ENCODE measurements at places on chromosomes 11 and 22. TPM values are rescaled to one million over a fixed set of nuclear protein-coding genes. Genes with fewer than 3 reads are reported as not detected.
A peak's percentile ranks its signal among the peaks of the same experiment; 100 is the strongest.

DNA sequence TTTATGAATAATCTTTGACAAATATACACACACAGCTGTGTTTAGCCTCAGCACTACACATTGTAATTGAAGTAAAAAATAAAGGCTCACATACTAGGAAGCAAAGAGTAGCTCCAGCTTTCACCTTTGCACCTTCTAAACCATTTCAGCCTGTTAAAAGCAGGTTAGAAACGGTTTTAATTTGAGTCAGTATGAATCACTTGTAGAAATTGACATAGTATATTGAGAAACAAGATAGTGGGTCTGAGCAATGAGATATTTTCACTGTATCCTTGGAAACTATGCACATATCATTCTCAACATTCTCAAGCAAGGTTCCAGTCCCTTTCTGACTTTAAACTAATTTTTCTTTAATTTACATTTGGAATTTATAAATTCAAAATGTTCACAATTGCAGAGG, 380.3 kb downstream of the AASDHPPT start:
- H3K27ac ChIP-seq, result no peak overlapping the region
- no peak for DNase-seq
- no peaks in the 10 kb centered on the region for H3K4me1 ChIP-seq
- H3K27me3 ChIP-seq, result no peaks in the 10 kb centered on the region
- H3K36me3 ChIP-seq, result no peaks in the 10 kb centered on the region
- H3K4me3 ChIP-seq, result no peak overlapping the region

DNA sequence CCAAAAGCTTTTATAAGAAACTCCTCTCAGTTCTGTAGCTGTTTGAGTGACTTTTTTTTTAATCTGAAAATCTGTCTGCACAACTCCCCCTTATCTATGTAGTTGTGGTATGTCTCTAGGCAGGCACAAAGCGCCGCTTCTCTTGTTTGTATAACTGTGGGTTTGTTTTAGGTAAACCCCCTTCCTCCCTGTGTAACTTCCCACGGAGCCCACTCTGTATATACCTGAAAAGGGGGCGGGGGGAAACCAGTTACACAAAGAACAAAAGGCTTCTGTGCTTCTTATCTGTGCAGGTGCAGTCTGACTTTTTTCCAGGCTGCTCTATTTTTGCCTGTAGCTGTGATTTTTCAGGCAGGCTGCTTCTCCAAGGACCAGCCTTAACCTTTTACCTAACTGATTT, 13.2 kb downstream of the OR10AG1 start:
- H3K36me3 ChIP-seq, result no peaks in the 10 kb centered on the region
- H3K27me3 ChIP-seq, result no peaks in the 10 kb centered on the region
- H3K4me3 ChIP-seq, result no peak overlapping the region
- DNase-seq, result no peak

DNA sequence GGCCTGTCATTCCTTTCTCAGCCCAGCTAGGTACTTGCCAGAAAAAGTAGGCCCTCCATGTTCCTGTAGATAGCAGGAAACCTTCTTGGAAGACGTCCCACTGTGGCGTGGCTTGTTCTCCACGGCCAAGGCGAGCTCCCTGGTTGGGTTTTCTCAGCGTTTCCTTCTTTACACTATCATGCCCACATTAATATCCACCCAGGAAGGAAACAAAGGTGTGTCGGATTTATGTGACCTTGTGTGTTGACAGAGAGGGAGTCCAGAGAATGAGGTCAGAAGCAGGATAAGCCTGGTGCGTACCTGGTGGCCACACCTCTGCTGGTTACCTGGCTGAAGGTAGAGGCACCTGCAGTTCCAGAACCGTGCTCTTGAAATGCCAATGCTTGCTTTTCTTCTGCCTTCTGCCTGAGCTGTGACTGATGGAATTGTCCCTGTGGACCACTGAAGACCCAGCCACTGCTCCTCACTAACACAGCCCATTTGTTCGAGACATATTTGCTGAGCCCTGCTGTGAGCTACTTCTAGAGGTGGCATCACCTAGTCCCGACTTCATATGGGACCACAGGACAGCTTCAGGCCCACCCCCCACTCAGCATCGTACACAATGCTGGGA, 7.9 kb downstream of the ASPHD2 start:
- no peaks in the 10 kb centered on the region for H3K36me3 ChIP-seq
- H3K4me1 ChIP-seq, result no peaks in the 10 kb centered on the region
- H3K27ac ChIP-seq, result no peak overlapping the region
- no peak overlapping the region for H3K4me3 ChIP-seq
- no peaks in the 10 kb centered on the region for H3K27me3 ChIP-seq
- DNase-seq, result no peak

GRCh38 chr11:103849366-103849765, 187.1 kb upstream of the DDI1 start:
- H3K4me1 ChIP-seq, result peaks cover 36% of the 10 kb centered on the region
- peak overlapping the region; percentile 29 for H3K27ac ChIP-seq
- no peak for DNase-seq
- H3K36me3 ChIP-seq, result no peaks in the 10 kb centered on the region

DNA sequence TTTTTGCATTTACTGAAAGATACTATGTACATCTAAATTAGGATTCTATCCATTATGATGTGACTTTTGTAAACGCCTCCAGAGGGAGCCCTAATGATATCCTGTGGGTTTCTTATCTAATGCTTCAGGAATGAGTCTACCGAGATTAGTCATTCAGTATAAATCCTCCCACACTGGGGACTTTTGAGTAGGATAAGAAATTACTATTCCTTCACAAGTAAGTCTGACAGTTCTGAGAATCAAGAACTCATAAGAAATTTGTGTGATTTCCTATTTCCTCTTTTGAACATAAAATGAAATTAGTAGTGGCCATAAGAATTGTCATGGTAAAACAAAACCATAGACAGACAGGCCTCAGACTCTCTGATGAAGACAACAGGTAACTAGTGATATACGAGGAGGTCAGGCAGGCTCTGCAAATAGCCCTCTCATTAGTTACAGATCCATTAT, 10.0 kb upstream of the OR5M1 start:
- H3K27me3 ChIP-seq, result no peaks in the 10 kb centered on the region
- H3K36me3 ChIP-seq, result no peaks in the 10 kb centered on the region
- no peaks in the 10 kb centered on the region for H3K4me1 ChIP-seq
- no peak overlapping the region for H3K27ac ChIP-seq
- DNase-seq, result no peak

- no peaks in the 10 kb centered on the region for H3K27me3 ChIP-seq
- H3K27ac ChIP-seq, result no peak overlapping the region
- no peaks in the 10 kb centered on the region for H3K4me1 ChIP-seq
- no peaks in the 10 kb centered on the region for H3K36me3 ChIP-seq
- DNase-seq, result no peak
Observed at GRCh38 chr11:64591257-64592233, 525 bp downstream of the SLC22A12 start.

DGCR6 gene
- 5.5 TPM for total RNA-seq

FAM227A gene
- total RNA-seq, result 0.75 TPM

OR8H3 gene
- not detected for total RNA-seq
